ENCODE measurements at places on chromosomes 5 and 9. TPM values are rescaled to one million over a fixed set of nuclear protein-coding genes. Genes with fewer than 3 reads are reported as not detected.

DNA sequence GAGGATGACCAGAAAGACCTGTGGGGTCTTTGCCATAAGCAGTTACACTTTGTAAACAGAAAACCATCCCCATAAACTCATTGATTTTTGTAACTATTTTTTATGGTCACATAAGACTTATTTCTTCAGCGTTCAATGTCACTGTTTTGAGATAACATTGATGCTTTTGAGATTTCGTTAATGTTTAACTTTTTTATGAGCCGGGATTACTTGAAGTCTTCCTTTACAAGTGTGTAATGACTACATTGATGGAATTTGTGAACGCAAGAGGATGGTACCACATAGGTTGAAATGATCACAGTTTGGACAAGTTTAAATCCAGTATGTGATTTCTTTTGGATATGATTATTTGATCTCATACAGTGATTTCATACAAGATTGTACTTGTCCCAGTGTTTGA lies 1.8 kb downstream of the SLC12A2 start:
- no peak for DNase-seq

GRCh38 chr5:163532171-163533084 lies 27.0 kb downstream of the MAT2B start:
- DNase-seq = no peak

The ARHGEF28 gene
- polyA plus RNA-seq = 40.8 TPM

DNA sequence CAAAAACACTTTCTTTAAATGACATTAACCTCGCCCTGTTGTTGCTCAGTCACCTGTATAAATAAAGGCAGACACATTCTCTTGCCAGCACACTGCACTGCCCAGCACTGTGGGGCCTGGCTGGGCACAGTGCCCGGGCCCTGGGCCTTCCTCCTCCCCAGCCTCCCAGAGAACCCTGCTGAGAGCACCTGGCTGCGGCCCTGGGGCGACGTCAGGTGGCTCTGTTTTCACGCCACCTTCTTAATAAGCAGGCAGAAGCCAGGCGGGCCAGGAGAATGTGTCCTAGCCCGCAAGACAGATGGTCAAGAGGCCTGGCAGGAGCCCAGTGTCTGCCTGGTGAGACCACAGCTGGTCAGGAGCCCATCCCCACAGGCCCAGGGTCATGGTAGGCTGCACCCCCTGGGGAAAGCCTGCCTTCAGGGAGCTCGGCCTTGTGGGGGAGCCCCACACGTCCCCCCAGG lies 8.2 kb upstream of the AGPAT2 start:
- DNase-seq = no peak

The MRPL22 gene
- 50.8 TPM for polyA plus RNA-seq

GRCh38 chr5:169583101-169583423 lies 511 bp upstream of the SPDL1 start:
- no peak for DNase-seq

DNA sequence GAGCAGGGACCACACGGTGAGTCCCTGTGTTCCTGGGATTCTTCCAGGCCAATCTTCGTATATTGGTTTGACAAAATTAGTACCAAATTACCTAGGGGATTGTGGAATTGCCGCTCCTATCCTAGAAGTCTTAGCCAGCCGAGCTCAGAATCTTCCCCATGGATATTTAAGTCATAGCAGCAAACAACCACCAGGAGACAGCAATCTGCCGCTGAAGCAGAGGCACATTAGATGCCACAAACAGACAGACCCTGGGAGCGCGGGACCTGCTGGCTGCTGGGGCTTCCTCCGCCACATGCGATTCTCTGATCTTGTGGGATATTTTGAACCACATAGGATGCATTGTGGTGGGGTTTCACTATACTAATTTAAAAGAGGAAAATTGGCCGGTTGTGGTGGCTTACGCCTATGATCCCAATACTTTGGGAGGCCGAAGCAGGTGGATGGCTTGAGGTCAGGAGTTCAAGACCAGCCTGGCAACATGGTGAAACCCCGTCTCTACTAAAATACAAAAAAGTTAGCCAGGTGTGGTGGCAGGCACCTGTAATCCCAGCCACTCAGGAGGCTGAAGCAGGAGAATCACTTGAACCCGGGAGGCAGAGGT lies 31.7 kb upstream of the ZBTB43 start:
- DNase-seq = no peak

DNA sequence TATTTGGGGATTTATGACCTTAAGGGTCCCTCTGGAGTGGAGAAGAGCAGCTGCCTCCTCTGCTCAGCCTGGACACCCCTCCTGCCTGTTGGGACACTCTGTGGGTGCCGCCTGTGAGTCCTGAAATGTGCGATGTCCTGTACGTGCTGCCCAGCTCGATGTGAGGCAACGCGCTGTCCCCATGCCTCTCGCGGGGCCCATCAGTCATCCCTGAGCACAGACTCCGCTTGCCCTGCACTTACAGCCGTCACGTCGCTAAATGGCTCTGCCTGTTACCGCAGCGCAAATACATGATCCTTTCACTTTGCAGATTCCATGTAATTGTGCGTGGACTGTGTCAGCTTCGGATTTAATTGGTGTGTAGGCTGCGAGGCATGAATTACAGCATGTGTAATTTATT lies 27.1 kb downstream of the IRX4 start:
- DNase-seq = no peak

DNA sequence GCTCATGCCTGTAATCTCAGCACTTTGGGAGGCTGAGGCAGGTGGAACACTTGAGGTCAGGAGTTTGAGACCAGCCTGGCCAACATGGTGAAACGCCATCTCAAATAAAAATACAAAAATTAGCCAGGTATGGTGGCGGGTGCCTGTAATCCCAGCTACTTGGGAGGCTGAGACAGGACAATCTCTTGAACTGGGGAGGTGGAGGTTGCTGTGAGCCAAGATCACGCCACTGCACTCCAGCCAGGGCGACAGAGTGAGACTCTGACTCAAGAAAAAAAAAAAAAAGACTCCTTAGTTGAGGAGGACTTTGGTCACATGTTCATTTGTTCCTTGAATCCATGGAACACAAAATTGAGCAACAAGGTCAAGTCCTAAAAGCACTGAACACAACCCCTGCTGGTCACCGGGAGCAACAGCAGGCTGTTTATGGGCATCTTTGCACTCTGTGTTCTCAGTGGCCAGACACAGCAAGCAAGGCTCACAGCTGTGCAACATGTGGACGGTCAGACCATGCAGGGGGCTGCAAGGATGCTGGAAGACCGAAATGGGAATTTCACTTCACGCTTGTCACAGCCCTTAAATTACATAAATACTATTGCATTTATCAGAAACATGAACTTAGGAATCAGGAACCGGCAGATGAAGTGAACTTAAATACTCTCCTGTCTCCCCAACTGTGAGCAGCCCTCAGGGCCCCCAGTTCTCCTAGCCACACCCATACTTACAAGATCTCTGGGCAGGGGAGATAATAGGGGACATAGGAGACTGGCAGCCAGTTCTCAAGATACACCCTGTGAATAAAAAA lies 2.8 kb downstream of the GBGT1 start:
- no peak for DNase-seq

GRCh38 chr9:136588663-136589464 lies 43.0 kb upstream of the NOTCH1 start:
- no peak for DNase-seq

DNA sequence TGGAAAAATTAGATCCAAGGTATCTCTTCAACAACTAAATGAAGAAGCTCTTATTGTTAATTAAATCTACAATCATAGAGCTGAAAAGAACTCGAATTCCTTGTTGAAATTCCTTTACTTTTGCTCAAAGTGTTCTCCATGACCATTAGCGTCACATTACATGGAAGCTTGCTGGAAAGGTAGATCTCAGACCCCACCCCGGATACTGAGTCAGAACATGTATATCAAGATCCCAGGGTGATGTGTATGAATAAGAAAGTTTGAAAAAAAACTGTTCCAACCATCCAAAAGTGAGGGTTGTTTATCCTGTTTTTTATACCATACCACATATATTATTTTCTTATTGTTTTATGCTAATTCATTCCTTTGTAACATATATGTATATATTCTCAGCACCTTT lies 237.1 kb upstream of the PUM3 start:
- no peak for DNase-seq

DNA sequence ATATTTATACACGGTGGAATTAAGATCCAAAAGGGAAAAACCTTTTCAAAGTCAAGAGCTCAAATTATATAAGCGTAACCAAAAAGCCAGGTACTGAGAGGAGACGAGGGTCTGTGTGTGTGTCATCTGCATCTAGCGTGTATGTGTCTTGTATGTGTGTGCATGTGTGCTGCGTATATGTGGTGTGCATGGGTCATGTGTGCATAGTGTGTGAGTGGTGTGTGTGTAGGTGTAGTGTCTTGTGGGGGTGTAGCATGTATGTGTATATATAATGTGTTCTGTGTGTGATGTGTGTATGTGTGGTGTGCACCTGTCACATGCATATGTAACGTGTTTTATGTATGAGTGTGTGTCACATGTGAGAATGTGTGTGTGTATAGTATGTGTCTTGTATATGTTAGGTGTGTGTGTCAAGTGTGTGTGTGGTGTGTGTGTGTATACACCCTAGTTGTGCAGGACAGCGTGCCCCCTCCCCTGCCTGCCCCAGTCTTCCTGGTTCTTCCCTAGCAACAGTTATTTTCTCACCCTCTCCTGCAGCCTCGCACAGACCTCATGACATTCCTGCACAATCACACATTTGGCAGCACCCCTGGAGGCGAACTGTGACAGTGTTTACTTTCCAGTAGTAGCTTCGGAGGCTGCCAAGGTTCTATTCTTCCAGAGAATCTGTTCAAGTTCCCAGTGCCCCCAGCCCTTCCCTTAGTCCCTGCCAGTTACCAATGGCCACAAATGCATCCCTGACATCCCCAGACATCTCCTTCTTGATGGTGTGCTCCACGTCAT lies 27.1 kb upstream of the TNIP1 start:
- DNase-seq = no peak

- DNase-seq = no peak
Measured at GRCh38 chr9:83965350-83966208, 14.4 kb downstream of the HNRNPK start.

DNA sequence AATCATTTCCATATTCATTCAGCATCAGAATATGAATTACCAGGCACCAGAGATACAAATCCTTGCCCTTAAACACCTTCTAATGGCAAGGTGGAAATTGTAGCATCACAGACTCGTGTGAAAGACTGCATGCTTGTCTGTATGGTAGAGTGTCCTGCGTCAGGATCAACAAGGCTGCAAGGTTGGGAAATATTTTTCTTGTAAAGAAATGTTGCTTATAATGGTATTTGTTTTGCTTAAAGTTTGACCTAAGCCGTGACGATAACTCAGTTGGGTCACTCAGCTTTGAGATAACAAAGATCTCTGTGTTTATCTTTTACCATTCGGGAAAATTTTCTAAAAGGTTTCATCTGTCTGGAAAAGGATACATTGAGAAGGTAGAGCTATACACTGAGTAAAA lies 87.6 kb downstream of the BASP1 start:
- no peak for DNase-seq

GRCh38 chr5:1788828-1789227 lies 10.8 kb downstream of the MRPL36 start:
- DNase-seq = no peak

The SLC9A3 gene
- polyA plus RNA-seq = 47.4 TPM

- no peak for DNase-seq
Measured at GRCh38 chr5:73256012-73256411, 83.0 kb downstream of the TMEM174 start.

DNA sequence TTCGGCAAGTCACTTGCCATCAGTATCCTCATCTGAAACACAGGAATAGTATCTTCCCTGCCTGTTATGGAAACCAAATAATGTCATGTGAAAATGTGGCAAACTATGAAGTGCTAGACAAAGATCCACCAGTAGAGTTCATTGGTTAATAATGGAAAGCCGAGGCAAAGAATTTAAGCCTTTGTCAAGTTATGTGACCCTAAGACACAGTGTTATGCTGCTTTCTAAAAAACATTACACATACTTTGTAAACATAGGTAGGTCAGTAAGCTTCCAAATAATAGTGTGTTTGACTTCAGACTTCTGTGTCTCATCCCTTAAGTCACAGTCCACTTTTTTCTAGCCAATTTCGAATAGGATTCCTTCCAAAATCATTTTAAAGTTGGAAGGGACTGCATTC lies 6.0 kb downstream of the PTAR1 start:
- DNase-seq = no peak

DNA sequence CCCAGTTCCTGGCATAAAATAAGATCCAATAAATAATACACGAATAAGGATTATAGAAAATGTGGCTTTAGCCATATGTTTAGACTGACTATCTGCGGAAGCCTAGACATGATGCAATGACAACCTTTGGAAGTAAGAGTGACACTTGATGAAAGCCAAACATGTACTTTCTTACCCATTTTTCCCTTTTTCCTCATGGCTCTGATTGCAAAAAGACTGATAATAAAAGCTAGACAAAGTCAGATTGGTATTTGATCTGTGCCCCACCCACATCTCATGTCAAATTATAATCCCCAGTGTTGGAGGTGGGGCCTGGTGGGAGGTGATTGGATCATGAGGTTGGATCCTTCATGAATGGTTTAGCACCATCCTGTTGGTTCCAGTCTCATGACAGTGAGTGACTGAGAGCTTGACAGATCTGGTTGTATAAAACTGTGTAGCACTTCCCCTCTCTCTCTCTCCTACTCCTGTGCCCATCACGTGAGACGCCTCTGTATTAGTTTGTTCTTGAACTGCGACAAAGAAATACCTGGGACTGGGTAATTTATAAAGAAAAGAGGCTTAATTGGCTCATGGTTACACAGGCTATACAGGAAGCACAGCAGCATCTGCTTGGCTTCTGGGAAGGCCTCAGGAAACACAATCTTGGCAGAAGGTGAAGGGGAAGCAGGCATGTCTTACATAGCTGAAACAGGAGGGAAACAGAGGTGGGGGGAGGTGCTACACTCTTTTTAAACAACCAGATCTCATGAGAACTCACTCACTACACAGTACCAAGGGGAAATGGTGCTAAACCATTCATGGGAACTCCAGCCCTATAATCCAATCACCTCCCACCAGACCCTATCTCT lies 243.4 kb upstream of the PIK3R1 start:
- no peak for DNase-seq

DNA sequence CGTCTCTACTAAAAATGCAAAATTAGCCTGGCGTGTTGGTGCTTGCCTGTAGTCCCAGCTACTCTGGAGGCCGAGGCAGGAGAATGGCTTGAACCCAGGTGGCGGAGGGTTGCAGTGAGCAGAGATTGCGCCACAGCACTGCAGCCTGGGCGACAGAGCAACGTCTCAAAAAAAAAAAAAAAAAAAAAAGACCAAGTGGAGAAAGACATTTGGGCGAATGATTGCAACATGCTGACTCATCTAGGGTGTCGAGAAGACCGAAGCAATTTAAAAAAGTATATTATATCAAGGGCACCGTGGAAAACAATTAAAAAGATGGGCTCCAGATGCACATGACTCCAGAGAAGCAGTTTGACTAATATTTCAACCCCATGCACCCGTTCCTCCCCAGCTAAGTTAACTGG lies 9.2 kb downstream of the KLF4 start:
- no peak for DNase-seq

GRCh38 chr5:166505544-166505943 lies 1785.9 kb upstream of the WWC1 start:
- DNase-seq = no peak

- DNase-seq = no peak
Measured at GRCh38 chr5:50813691-50814090, 147.3 kb downstream of the PARP8 start.
